Thymus (tissue), 14 donors: ENCODE measurements at places on chromosomes 1 and 21. TPM values are rescaled to one million over a fixed set of nuclear protein-coding genes. Genes with fewer than 3 reads are reported as not detected.

Gene GPR37L1
- under 0.01 TPM for total RNA-seq

Gene LCE1A
- total RNA-seq = not detected

Gene TCEA3
- 3.0 TPM for total RNA-seq

Gene MARK1
- 1.9 TPM for total RNA-seq

Gene ZC3H11A
- 113 TPM for total RNA-seq

Gene HES5
- total RNA-seq = 0.38 TPM

Gene HSD3B2
- total RNA-seq = 0.42 TPM

GRCh38 chr1:188958461-188959115 lies 1519.1 kb downstream of the BRINP3 start:
- H3K4me1 ChIP-seq = no peaks in the 10 kb centered on the region
- H3K36me3 ChIP-seq = no peaks in the 10 kb centered on the region
- no peak overlapping the region for H3K27ac ChIP-seq
- H3K4me3 ChIP-seq = no peak overlapping the region
- no peak for DNase-seq
- H3K27me3 ChIP-seq = no peaks in the 10 kb centered on the region

GRCh38 chr1:207071426-207071825 lies 17.2 kb upstream of the C4BPB start:
- peaks cover 40% of the 10 kb centered on the region for H3K36me3 ChIP-seq
- peaks cover 46% of the 10 kb centered on the region for H3K4me1 ChIP-seq
- DNase-seq = peak; percentile 53
- peak overlapping the region; percentile 19 for H3K27ac ChIP-seq
- peak overlapping the region; percentile 28 for H3K4me3 ChIP-seq

DNA sequence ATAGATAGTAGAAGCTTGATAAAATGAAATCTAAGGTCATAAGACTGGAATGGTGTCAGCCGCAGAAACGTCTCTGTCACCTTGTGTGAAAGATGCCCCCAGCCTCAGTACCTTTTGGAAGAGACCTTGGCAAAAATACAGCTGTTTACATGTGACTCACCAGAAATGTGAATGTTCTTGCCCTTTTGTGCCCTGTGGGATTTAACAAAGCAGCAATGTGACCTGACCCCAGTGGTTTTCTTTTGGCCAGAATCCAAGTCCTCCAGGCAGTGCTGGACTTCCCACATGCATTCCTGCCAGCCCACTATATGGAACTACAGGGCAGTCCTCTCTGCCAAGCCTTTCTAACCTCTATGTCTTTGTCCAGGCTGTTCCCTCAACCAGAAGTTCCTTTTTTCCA lies 27.2 kb upstream of the LRRC8C start:
- no peaks in the 10 kb centered on the region for H3K36me3 ChIP-seq
- no peaks in the 10 kb centered on the region for H3K27me3 ChIP-seq
- peaks cover 28% of the 10 kb centered on the region for H3K4me1 ChIP-seq
- no peak for DNase-seq
- no peak overlapping the region for H3K4me3 ChIP-seq
- H3K27ac ChIP-seq = no peak overlapping the region

- H3K36me3 ChIP-seq = peaks cover 3% of the 10 kb centered on the region
- no peaks in the 10 kb centered on the region for H3K27me3 ChIP-seq
- H3K27ac ChIP-seq = no peak overlapping the region
- no peak for DNase-seq
- peak overlapping the region; percentile 61 for H3K4me3 ChIP-seq
- H3K4me1 ChIP-seq = peaks cover 9% of the 10 kb centered on the region
These were observed 996 bp downstream of the CNIH4 start for GRCh38 chr1:224357626-224358124.

- no peak for DNase-seq
- H3K36me3 ChIP-seq = no peaks in the 10 kb centered on the region
- H3K4me1 ChIP-seq = no peaks in the 10 kb centered on the region
- H3K27me3 ChIP-seq = no peaks in the 10 kb centered on the region
- H3K27ac ChIP-seq = no peak overlapping the region
These were observed 90.2 kb downstream of the C4BPA start for GRCh38 chr1:207194197-207194596.

DNA sequence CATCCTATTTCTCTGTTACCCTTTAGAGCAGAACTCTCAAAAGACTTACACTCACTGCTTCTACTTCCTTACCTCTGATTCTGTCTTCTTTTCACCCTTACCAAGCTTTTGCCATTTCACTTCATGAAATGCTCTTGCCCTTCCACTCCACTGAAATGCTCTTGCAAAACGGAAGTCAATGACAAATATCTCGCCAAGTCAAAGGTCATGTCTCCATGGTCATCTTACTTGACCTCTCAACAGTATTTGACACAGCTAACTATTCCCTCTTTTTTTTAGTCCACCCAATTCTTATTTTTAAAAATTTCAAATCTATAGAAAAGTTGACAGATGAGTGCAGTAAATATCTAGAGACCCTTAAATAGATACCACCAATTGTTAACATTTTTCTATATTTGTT lies 107.7 kb downstream of the OLFML2B start:
- no peaks in the 10 kb centered on the region for H3K4me1 ChIP-seq
- peaks cover 9% of the 10 kb centered on the region for H3K36me3 ChIP-seq
- H3K27me3 ChIP-seq = no peaks in the 10 kb centered on the region
- H3K27ac ChIP-seq = no peak overlapping the region
- H3K4me3 ChIP-seq = no peak overlapping the region

- no peaks in the 10 kb centered on the region for H3K27me3 ChIP-seq
- H3K4me1 ChIP-seq = no peaks in the 10 kb centered on the region
- H3K4me3 ChIP-seq = no peak overlapping the region
- H3K27ac ChIP-seq = no peak overlapping the region
- no peak for DNase-seq
These were observed 46.2 kb upstream of the SSX2IP start for GRCh38 chr1:84736445-84736844.

DNA sequence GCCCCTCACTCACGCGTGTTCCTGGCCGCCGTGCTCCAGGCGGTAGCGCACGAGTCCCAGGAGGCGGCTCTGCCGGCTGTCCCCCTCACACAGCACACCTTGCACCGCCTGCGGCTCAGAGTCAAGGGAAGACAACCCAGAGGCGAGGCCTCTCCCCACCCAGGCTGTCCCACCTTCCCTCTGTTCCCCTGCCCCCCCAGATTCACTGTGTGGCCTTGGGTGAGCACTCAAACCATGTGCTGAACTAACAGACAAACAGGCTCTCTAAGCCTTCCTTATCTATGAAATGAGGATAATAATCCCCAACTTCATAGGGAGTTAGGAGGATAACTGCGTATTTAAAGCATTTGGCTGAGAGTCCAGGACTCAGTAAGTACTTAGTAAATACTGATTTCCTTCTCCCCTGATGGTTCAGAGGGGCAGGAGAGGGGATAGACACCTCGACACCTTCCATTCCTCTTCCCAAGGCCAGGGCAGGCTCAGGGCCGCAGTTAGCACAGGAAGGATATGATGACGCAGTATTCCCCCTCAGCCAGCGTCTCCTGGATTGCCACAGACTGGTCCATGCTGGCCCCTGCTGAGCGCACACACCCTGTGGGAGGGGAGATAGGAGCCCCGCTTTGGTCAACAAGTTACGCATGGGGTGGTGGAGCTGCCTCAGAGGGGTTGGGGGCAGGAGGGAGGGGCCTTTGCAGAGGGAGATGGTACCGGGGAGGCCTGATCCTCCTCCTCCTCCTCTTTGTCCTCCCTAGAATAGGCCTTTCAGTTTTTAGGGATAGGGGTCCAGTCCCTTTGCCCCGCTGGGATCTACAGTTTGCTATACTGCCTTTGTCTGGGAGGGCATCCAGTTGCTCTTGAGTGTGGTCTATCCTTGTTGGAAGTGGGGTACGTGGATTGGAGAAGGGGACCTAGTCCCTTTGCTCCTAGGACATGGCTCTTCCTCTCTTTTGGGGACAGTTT lies 830 bp downstream of the INPP5B start:
- H3K4me3 ChIP-seq = peak overlapping the region; percentile 59
- no peaks in the 10 kb centered on the region for H3K4me1 ChIP-seq
- no peaks in the 10 kb centered on the region for H3K27me3 ChIP-seq
- no peaks in the 10 kb centered on the region for H3K36me3 ChIP-seq

DNA sequence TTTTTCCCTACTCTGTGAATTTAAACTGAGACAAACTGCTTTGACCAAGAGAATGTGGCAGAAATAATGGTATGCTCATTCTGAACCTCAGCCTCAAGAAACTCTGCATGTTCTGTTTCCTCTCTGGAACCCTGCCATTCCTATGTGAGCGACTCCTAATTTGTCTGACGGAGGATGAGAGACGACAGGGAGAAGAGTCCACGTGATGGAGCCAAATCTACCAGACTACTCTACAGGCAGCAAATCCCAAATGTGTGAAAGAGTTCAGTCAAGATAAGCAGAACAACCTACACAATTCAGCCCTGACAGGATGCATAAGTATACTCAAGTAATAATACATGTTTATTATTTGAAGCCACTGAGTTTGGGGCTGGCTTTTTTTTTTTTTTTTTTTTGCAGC lies 153.5 kb downstream of the DPYD start:
- DNase-seq = no peak
- H3K27me3 ChIP-seq = no peaks in the 10 kb centered on the region
- H3K27ac ChIP-seq = no peak overlapping the region
- H3K4me3 ChIP-seq = no peak overlapping the region

GRCh38 chr21:38766987-38767722 lies 38.6 kb upstream of the ETS2 start:
- H3K4me3 ChIP-seq = peak overlapping the region; percentile 64
- H3K27me3 ChIP-seq = no peaks in the 10 kb centered on the region
